ENCODE measurements at places on chromosomes 4 and X. TPM values are rescaled to one million over a fixed set of nuclear protein-coding genes. Genes with fewer than 3 reads are reported as not detected.

The ADAM29 gene
- total RNA-seq = not detected

The OTC gene
- not detected for total RNA-seq

The ITM2A gene
- total RNA-seq = 13.7 TPM

The KCND1 gene
- total RNA-seq = 0.54 TPM

The TCEAL6 gene
- not detected for total RNA-seq

The USP17L10 gene
- total RNA-seq = not detected

The SMIM31 gene
- total RNA-seq = not detected

The CNGA1 gene
- 0.31 TPM for total RNA-seq

The GAB3 gene
- total RNA-seq = 0.14 TPM

The MAP7D2 gene
- total RNA-seq = 3.5 TPM

The PNMA6A gene
- total RNA-seq = 0.32 TPM

The ITGB1BP2 gene
- total RNA-seq = 0.95 TPM

The PRSS12 gene
- total RNA-seq = 22.8 TPM

The MRFAP1L1 gene
- 48.2 TPM for total RNA-seq

The RENBP gene
- 0.14 TPM for total RNA-seq

The DUSP21 gene
- not detected for total RNA-seq

The UVSSA gene
- total RNA-seq = 6.5 TPM

The AFF2 gene
- total RNA-seq = 0.04 TPM

The ANKRD37 gene
- total RNA-seq = 2.3 TPM

The ZRSR2 gene
- total RNA-seq = 5.7 TPM

The SHROOM2 gene
- 6.4 TPM for total RNA-seq

The TRPC5OS gene
- total RNA-seq = not detected

The RHOXF2 gene
- total RNA-seq = not detected

The TMEM129 gene
- 24.3 TPM for total RNA-seq

The ATP8A1 gene
- 0.14 TPM for total RNA-seq

The CYSLTR1 gene
- not detected for total RNA-seq

The PABPC5 gene
- total RNA-seq = not detected

The CENPI gene
- 24.1 TPM for total RNA-seq

The USP9X gene
- 60.9 TPM for total RNA-seq

The BCORL1 gene
- 3.3 TPM for total RNA-seq

The HTRA3 gene
- total RNA-seq = not detected

The GBA3 gene
- 0.07 TPM for total RNA-seq

The RAB41 gene
- not detected for total RNA-seq

The XAGE2 gene
- not detected for total RNA-seq

The ZCCHC18 gene
- 0.14 TPM for total RNA-seq

The CXXC4 gene
- 0.03 TPM for total RNA-seq
